ENCODE measurements at places on chromosomes 7 and 10. TPM values are rescaled to one million over a fixed set of nuclear protein-coding genes. Genes with fewer than 3 reads are reported as not detected.

DNA sequence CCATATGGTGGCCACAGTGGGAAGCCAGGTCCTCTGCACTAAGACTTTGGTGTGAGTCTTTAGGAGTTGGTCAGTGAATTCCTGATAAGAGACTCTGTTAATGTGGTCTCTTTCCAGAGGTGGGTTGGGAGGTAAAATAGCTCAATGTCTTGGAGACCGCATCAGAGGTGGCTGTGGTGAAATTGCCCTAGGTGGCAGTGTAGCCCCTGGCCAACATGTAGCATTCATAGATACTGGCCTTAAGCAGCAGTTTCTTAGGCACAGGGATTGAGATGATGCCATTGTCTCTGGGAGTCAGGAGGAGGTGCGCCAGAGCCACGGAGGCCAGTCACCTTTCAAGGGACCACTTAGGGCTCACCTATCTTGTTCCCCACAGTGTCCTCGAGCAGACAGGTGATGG, 202.8 kb downstream of the CREB5 start:
- no peak for DNase-seq

DNA sequence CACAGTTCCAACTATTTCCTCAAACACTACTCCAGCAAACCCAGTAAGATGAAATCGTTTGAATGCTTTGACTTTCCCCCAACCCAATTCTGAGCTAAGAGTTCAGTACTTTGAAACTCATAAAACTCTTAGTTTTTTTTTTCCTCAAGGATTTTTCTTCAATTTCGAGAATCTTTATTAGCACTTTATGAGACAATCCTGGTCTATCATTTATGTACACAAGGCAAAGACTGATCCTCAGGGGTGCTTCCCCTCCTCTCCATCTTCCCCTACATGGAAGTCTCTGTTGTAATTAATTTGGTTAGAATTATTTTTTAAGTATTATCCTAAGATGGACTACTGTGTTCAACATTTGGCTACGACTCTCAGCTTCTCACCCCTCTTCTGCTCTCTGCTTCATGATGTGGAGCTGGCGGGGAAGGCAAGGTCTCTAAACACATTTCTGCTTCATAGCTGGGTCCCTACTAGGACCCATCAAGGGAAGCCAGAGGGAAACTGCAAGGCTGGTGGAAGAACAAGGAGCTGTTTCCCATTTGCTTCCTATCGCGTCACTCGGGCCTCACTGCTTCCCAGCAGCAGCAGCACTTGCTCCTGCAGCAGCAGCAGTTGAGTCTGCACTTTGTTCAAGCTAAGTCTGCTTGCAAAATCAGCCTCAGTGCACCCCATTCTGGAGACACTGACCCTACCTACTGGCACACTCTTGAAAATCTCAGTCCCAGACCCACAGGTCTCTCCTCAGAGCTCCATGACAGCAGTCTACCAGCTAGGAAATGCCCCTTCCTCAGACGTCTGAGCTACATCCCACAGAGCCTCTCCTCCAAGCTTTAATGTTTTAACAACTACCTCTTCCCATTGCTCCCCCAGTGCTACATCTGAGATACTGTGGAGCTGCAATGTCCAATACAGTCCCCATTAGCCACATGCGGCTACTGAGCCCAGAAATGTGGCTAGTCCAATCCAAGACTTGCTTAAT, 90.0 kb downstream of the CHCHD3 start:
- no peak for DNase-seq

- DNase-seq, result no peak
Measured at GRCh38 chr10:13564576-13564975, 22.2 kb upstream of the PRPF18 start.

DNA sequence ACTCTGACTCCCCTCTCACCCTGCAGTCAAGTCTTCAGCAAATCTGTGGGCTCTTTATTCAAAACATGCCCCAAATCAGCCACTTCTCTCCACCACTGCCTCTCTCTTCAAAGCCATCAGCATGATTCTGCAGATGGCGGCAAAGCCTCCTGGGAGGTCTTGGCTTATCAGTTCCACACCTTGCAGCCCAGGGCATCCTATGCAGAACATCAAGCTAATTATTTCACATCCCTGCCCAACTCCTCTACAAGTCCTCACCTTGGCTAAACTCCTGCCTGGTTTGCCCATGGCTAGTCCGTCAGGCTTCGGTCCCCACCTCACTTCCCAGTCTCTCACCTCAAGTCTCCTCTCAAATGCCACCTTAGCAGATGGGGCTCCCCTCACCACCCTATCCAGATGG, 70.2 kb downstream of the PIP4K2A start:
- DNase-seq, result no peak

- no peak for DNase-seq
Measured at GRCh38 chr10:29895456-29895855, 163.9 kb downstream of the JCAD start.

DNA sequence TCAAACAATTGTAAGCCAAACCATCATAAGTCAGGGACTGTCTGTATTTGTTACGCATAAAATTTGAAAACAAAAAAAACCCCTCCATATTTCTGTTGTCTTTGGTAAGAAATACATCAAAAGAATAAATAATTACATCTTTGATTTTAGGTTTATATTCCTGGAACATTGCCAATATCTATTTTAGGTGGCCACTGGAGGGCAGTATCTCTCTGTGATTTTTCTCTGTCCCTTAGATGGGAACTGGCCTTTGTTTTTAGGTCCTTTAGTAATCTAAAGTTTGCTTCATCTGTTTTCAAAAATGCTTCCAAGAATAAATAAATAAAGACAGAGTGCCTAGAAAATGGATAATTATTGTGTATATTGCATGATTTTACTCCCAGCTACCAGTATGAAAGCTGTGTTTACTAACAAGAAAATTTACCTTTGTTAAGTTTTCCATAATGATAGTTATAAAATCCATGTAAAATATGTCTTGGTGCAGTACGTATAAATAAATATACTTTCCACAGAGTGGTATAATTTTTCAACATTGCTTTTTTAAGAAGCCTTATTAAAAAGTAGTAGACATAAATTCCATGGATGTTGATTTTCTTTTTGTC, 64.2 kb downstream of the PHYHIPL start:
- peak; percentile 23 for DNase-seq

DNA sequence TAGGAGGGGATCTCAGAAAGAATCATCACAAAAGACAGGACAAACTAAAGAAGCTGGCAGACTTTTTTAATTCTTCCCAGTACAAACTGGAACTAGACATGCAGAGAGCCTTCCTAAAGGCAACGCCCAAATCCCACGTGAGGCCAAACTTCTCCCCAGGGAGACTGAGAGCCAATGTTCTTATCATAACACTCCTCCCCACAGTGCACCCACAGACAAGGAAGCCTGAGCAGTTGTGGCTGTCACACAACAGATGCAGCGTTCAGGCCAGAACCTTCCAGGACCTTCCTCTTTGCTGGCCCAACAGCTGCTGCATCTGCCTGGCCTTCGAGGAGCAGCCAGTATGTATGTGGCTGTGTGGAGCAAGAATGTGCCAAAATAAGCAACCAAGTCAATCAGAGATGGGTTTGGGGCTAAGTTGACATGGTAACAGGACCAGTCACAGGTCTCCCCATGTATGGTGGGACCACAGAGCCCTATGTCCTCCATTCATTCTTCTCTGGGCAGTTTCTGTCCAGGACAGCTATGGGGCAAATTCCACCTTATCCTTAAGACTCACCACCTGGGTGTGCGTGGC, 34.9 kb downstream of the SRPK2 start:
- no peak for DNase-seq

DNA sequence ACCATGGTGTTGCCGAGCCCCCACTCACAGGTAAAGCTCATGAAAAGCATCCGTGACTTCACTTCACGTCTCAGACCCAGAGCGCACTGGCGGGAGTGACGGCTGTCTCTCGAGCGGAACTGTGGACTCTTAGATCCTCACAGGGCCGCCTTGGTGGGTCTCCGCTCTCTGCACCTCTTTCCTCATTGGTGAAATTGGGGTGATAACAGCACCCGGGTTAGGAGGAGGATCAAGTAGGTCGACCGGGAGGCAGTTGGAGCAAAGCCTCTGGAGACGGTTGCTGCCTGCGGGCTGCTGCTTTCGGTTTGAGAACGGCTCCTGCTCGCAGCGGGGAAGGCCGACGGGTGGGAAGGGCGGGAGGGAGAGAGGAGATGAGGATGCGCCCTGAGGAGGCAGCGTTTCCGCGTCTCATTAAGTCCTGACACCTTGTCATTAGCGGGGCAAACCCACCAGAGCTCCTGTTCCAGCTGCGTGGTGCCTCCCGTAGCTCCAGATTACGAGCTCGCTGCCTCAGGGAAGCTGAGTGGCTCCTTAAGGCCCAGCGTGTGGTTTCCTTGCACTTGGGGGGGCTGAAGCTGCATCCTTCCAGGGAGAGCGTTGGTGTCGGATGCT, 51.9 kb upstream of the CFAP46 start:
- no peak for DNase-seq

GRCh38 chr7:55050281-55050680, 31.5 kb downstream of the EGFR start:
- no peak for DNase-seq

GRCh38 chr7:10824154-10824553, 149.5 kb upstream of the PHF14 start:
- DNase-seq, result no peak

- DNase-seq, result no peak
Measured at GRCh38 chr10:98270073-98270740, 2.2 kb upstream of the LOXL4 start.

DNA sequence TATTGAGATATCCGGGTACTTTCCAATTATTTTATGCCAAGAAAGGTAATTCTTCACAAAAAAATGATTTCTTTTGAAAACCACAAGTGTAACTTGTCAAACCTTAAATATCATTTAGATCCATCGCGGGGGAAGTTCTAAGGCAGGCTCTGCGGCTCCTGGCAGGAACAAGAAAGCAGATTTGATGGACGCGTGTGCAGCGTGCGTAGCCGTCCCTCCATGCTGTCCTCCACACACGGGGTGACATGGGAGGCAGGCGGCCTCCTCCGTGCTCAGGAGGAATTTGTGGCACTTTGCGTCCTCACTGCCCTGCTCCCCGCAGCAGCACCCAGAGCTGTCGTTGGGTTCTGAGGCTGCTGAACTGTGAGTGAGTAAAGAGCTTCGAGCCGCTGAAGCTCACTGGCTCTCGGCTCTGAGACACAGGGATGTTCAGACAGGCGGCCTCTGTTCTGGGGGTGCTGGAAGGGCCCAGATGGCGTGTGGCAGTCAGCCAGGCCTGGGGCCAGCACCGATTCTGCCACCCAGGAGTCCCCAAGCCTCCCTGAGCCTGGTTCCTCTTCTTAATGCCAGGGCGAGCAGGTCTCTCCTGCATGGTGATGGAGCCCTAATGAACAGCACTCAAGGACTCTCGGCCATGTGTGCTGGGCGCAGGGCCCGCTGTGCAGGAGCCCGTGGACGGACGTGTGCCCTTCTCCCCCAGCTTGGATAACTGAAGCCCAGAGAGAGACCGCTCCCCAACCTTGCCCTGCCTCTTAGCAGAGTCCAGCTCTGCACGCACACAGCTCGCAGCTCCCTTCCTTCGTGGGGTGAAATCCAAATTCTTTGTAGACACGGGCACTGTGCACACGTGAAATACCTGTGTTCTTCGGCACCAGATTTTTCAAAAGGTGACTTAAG, 185.4 kb upstream of the SHH start:
- DNase-seq, result no peak

GRCh38 chr7:158623241-158623640, 35.6 kb upstream of the PTPRN2 start:
- DNase-seq, result no peak

GRCh38 chr7:95396136-95397032, at the start of gene PON3:
PON3 (minus strand) TSS chr7:95396375; CDS start chr7:95396350, 25 bp downstream.
- DNase-seq, result no peak

GRCh38 chr7:96034940-96035727, 262.8 kb downstream of the DYNC1I1 start:
- DNase-seq, result no peak

GRCh38 chr7:143222782-143223181, 945 bp downstream of the TAS2R40 start:
- DNase-seq, result no peak

DNA sequence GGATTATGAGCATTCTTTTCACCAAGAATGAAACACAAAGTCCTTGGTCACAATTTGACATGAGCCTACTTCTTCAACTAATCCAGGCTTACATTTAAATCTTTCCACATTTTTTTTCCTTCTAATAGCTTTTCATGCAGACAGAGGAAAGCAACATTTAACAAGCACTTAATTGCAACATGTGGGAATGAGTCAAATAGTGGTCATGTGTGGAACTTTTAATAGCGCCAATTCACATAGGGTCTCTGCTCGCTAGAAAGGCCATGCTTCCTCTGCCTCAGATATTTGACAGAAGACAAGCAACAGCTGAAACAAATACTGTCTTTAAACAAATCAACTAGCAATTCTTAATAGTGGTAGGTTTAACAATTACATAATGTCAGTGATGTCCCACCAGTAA, 285.9 kb upstream of the ETV1 start:
- no peak for DNase-seq

DNA sequence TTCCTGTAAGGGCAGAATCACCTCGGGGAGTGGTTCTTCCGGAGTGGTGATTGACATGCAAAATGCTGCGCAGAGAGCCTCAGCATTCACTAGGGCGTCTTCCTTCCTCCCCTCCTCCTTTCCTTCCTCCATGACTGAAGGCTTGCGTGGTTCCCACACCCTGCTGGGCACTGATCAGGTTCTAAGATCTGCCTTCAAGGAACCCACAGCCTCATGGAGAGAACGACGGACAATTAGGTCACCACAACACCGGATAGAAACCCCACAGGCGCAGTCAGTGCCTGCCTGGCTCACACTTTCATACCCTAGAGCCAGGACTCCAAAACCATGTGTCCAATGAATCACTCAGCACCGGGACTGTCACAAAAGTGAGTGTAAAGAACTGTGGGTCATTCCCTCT, 131.3 kb downstream of the DPP6 start:
- DNase-seq, result no peak

DNA sequence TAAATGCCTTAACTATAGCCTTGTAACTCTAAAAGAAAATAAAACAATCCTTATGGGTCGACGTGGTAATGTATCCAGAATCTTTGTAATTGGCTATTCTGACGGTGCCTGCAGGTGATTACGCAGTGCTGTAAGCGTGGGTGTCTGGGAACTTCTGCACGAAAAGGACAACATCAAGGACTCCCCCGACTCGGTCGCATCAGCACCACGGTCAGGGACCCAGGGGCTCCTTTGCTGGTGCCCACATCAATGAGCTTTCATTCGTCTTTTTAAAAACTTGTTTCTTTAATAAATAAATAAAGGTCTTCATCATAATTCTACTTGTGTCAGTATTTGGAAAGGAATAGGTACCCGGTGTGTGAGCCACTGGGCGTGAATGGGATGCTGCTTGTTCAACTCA, 13.2 kb downstream of the MKI67 start:
- DNase-seq, result no peak

- no peak for DNase-seq
Measured at GRCh38 chr7:13851736-13852135, 137.7 kb downstream of the ETV1 start.

The NXPH1 gene
- 0.23 TPM for polyA plus RNA-seq

The TAC1 gene
- polyA plus RNA-seq, result not detected

The PRKAR2B gene
- polyA plus RNA-seq, result 48.8 TPM

Data from right renal pelvis (tissue), 4 donors.